ENCODE measurements at places on chromosomes 16 and 17.

DNA sequence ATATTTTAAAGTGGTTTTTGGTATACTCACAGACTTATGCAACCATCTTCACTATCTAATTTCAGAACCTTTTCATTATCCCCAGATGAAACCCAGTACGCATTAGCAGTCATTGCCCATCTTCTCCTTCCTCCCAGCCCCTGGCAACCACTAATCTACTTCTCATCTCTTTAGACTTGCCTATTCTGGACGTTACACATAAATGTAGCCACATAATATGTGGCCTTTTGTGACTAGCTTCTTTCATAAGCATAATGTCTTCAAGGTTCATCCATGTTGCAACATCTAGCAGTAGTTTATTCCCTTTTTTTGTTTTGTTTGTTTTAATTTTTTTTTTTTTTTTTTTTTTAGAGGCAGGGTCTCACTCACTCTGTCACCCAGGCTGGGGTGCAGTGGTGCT, 28.5 kb upstream of the C17orf107 start:
- DNase-seq: no peak

DNA sequence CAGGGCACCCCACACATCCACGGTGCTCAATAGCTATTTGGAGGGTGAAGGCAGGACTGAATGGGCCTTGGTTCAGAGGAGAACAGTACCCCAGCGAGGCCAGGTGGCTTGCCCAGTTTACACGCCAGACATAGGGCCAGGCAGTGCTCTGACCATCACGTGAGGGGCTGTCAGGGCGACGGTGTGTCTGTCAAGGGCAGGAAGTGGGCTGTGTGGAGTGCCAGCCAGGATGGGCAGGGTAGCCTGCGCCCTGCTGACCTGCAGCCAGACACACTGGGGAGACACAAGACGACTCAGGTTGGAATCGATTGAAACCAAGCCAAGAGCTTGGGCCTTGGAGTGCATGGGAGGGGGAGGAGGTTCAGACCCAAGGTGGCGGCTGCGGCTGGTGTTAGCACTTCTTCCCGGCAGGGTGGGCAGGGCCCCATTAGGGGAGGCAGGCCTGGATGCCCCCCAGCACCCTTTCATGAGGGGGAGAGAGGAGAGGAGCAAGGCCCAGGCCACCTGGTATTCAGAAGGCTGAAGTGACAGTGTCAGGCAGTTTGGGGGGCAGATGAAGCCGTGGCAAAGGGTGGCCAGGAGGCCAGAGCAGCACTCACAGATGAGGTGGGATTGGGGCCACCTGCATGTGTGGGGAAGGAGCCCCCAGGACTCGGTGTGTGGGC, 68.2 kb downstream of the SREBF1 start:
- no peak for DNase-seq

DNA sequence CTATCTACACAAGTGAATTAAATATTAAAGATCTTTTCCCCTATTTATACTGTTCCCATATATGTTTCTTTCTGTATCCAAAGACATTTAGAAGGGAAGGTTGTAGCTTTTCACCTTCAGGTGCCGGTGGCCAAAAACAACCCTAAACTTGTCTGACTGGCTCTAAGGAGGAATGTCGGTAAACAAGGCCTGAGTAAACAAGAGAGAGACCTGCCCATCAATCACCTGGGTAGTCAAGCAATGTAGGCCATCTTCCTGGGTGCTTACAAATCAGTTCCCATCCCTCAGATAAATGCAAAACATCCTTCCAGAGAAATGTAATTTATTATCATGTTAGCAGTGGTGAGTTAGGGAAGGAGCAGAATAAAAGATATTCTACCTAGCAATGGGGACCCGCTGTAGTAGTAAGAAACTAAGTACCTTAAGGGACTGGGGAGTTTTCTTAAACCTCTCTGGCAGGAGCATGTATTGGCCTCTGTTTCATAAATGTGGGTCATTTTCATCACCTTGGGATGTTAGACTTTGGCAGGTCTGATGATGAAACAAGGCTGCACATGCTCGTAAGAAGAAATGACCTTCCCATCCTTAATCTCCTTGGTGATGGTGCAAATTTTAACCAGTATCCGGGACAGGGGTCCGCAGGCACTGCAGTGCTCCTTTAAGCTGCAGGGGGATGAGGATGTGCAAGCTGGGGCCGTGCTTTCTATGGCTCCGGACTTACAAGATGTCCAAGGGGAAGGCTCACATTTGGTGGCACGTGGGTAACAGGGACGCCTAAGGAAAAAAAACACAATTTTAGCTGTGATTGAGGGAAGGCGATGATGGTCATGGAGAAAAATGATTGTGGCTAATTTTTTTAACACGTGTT, 8.4 kb downstream of the KRT39 start:
- no peak for DNase-seq

DNA sequence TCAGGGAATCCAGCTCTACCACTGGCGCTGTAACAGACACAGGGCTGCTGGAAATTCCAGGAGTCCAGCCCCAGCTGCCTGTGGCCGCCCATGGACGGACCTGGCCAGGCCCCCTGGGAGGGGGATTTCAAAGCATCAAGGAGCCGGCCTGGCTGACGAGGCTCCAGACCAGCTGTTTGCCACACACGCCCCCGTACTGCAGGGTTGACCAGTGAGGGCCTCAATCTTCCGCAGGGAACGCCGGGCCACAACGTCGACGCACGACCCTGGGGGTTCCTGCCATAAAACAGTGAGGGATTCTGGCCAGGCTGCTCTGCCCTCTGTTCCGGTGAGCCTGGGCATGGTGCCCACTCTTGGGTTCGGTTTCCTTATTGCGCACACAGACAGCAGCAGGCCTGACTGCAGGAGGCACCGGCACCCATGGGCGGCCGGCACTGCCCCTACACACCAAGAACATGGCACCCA, 3.7 kb downstream of the LMF1 start:
- DNase-seq: no peak

DNA sequence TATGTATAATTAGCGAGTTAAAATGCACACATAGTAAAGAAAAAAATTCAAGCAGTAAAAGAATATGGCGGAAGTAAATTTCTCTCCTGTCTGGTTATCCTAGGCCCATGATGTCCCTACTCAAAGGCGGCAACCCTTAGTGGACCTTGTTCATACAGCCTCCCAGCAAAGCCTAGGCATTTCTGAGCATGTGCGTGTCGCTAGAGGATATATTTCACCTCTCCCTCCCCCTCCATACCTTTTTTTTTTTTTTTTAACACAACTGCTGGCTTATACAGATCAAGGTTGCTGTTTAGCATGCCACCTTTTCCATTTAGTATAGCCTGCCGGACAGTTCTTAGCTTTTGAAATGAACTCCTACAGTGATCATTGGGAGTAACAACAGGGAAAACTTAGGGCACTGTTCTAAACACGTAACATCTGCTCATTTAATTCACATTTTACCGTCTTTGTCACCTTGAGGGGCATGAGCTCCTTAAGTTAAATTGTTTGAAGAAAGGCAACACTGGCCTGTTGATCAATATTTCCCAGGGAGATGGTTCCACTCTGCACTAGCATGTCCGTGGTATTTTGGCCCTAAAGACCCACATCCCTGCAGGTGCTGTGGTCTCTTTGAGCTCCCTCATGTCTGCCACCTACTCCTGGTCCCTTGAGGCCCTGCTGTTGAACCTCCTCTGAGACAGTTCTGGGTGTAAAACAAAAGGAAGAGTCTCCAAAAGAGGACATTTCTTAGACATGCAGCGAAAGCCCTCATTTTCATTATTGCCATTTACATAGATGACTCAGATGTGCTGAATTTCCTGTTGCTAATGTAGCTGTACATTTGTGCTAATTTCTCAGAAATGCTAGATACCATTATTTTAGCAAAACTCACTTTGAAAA, 4.1 kb upstream of the TNFRSF13B start:
- DNase-seq: peak; percentile 52

- DNase-seq: no peak
Measured at GRCh38 chr16:89523680-89524344, 15.6 kb downstream of the SPG7 start.

DNA sequence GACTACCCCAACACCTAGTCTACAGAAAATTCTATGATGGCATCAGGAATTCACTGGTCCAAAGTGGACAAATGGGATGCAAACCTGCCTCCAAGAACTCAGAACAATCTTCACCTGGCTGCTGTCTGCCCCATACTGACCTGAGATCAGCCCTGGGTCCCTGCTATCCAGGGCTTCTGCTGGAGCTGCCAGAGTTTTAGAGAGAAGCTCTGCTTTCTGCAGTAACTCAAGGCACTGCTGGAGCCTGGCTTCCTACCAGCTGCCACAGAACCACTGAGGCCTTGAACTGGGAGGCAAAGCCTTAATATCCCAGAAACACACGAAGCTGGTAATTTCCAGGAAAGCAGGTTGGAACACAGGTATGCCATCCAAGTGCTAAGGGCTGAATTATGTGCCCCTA, 7.5 kb downstream of the TMEM170A start:
- DNase-seq: no peak

DNA sequence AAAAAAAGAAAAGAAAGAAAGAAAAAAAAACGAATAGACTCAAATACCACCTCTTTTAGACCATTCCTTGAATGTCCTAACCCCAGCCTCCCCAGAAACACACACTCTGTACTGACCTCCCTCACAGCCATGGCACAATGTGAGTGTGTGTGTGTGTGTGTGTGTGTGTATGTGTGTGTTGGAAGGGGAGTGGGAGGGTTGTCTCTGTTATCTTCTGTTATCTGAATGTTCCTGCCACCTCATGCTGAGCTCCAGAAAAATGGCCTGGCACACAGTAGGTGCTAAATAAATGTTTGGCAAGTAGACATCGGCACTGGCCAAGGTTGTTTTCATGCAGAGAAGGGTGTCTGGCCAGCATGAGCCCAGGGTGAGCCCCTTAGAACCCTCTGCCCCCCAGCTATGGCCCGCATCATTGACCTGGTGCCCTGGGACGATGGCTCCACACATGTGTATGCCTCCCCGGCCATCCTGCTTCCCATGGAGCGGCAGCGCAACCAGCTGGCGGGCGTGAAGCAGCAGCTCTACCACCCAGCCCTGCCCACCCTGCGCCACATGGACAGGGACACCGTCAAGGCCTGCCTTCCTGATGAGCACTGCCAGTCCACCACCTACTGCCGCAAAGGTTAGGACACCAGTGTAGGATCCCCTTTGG, 6.6 kb upstream of the CNGB1 start:
- DNase-seq: peak; percentile 42

DNA sequence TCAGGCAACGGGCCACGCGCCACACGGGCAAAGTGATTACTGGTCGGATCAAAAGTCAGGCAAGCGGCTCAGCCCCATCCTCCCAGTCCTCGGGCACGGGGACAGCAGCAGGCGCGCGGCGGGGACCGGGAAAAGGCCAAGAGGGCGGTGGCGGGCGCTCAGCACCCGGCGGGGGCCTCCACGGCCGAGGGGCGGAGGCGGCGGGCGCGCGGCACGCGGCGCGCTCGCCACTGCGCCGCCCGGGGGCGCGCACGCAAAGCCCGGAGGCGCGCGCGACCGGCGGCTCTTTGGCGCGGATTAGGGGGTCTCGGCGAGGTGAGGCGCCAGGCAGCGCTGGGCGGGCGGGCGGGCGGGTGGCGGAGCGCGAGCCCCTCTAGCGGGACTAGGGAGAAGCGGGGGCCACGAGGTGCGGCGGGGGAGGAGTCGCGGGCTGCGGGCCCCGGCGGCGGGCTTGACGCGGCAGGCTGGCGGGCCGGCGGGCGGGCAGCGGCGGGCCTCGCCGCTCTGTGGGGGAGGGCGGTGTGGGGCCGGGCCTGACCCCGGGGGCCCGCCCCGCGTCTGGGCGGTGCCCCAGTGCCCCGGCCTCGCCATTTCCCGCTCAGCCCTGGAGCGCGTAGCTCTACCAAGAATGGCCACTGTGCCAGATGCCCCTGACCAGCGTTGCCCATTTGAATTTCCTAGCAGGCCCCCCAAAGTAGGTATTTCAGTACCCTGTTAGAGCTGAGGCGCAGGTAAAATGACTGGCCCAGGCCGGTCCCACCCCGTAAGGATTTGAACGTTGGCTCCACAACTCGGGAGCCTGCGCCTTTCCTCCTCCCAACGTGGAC, at the start of the genes ACACA and TADA2A:
Gene ACACA, minus strand, starts transcription at position 202 of the 827 bp plus-strand sequence. CDS start 537 bp downstream, outside the sequence.
Gene TADA2A, plus strand, starts transcription at position 252 of the 827 bp plus-strand sequence. CDS start 4,480 bp downstream, outside the sequence.
- peak; percentile 93 for DNase-seq

DNA sequence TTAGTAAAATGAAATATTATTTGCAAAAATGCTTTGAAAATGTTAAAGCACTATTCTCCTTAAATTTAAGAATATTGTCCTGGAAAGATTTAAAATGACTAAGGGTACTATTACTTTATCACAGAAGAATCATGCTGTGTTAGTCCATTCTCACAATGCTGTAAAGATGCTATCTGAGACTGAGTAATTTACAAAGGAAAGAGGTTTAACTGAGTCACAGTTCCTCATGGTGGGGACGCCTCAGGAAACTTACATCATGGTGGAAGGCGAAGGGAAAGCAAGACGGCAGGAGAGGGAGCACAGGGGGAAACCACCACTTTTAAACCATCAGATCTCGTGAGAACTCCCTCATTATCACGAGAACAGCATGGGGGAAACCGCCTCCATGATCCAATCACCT, 245.6 kb downstream of the IRX3 start:
- DNase-seq: no peak

DNA sequence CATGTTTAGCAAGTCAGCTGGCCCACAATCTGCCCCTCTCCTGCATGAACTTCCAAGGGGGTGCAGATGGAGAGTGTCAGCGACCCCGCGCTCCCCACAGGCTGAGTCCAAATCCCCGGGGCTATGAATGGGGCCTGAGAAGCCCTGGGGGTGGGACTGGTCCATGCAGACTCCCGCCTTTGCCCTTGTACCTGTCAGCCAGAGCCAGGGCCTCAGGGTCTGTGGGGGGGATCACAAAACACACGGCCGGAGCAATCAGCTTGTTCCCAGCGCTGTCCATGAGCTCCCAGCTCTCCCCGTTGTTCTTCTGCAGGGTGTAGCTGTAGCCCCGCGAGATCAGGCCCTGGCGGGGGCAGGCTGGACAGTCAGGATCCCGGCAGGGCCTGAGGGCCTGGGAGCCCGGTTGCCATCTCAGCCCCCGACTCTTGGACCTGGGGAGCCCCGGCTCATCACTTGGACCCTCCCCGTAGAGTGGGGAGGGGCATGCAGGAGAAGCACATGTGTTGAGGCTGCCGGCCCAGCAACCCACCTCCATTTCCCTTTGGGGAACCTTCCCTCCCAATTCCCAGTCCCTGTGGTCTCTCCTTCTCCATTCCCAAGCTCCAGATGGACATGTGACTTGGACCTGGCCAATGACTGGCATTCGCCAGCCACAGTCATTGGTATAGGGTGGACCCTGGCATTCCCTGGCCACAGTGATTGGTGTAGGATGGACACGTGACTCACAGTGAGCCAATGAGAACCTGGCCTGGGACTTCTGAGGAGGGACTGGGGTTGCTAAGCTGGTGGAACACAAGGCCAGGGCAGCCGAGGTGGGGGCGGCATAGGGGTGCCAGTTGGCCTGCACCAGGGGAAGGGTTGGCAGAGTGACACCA, 42.4 kb downstream of the PPL start:
- DNase-seq: no peak

- no peak for DNase-seq
Measured at GRCh38 chr16:65698791-65699321, 577.0 kb upstream of the CDH11 start.
